T-helper 17 cell (primary cell): ENCODE measurements at places on chromosomes 4 and X.
A peak's percentile ranks its signal among the peaks of the same experiment; 100 is the strongest.

DNA sequence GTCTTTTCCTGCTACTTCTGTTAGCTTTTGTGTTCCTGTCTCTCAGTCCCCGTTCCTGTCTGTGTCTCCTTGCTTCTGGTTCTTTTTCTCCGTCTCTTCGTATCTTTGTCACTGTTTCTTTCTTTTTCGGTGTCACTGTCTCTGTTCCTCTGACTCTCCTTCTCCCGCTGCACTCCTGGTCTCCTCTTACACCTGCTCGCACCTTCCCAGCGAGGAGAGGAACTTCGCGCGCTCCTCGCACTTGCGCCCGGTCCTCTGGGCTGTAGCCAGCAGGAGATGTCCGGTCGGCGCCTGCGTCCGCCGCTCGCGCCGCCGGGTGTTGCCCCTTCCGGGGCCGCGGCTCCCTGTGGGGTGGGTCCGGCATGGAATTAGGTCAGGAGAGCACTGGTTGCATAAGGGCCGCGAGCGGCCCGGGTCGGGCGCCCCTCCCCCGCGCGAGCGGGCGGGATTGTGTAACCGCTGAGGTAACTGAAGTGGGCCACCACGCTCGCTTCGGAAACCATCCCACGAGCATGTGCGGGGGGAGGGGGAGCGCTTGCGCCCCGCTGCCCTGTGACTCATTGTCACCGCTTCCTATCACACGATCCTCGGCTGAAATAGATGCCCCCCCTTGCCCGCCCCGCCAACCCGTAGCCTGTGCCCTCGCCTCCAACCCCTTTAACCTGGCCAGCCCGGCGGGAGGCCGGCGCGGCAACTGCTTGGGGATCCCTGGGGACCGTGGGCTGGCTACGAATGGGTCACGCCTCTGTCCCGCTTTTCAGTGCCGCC is 1.6 kb downstream of the LONRF3 start:
- peak; percentile 39 for DNase-seq

DNA sequence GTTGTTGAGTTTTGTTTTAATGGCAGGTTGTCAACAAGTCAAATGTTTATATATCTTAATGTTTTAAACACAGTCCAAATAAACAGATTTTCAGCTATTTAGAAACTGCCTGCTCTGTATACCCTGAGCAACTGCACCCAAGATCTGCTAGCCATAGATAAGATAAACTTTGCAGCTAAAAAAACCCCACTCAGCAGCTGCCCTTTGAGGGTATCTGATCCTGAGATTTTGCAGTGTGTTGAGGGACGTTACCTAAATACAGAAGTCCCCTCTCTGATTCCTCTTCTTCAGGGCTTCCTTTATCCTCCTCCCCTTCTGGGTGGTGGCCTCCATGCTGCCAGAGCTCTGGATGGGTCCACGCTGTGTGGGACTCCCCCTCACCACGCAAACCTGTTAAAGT is 11.0 kb upstream of the FGG start:
- no peak for DNase-seq

DNA sequence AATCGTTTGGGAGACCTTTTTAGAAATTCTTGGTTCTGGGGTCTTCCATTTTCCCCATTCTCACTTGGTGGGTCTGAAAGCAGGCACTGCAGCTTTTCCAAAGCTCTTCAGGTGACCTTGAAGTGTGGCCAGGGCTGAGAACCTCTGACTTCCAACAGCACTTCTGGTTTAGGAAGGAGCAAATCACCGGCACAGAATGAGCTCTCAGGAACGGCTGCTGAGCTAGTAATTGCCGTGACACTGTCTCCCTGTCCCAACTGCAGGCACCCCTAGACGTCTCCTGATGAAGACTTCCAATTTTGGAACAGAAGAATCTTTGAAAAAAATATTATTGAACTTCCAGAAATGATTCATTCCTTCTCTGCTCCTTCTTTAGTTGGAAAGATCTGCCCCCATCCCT is 31.3 kb downstream of the CD38 start:
- no peak for DNase-seq

DNA sequence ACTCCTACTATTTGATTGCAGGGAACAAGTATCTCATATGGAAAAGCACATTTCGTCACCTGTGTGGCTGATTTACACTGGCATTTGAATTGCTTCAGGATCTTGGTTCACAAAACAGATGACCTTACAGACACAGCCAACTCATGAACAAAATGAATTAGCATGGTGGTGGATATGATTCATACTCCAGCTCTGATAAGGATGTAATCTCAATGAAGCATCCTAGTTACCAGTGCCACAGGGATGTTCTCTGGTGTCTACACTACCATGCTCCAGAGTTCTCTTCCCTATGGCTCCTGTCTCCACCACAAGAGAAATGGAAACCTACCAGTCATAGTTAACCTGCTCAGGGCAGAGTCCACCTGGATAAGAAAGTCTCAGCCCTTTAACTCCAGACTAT is 40.7 kb downstream of the TEC start:
- DNase-seq, result no peak

GRCh38 chrX:9581771-9582385 is 117.0 kb downstream of the TBL1X start:
- no peak for DNase-seq

- no peak for DNase-seq
Measured at GRCh38 chr4:156875704-156876103, 95.9 kb downstream of the PDGFC start.

- DNase-seq, result no peak
Measured at GRCh38 chr4:67549123-67549522, 3.8 kb upstream of the CENPC start.

GRCh38 chr4:27861802-27862201 is 1001.2 kb downstream of the STIM2 start:
- DNase-seq, result no peak

DNA sequence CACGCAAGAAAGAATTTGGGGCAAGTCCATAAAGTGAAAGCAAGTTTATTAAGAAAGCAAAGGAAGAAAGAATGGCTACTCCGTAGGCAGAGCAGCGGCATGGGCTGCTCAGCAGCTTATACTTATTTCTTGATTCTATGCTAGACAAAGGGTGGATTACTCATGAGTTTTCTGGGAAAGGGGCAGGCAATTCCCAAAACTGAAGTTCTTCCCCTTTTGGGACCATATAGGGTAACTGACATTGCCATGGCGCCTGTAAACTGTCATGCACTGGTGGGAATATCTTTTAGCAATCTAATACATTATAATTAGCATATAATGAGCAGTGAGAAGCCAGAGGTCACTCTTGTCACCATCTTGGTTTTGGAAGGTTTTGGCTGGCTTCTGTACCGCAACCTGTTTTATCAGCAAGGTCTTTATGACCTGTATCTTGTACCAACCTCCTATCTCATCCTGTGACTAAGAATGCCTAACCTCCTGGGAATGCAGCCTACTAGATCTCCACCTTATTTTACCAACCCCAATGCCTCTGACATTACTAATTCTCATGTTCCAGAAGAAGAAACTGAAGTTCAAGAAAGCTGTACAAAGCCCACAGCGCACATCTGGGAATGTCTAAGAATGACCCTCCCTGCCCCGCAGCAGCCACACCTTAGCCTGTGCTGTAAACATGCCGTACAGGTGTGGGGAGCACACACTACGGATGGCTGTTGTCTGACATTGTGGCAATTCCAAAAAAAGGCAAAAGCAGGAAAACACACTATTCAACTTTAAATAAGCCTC is 18.6 kb downstream of the RXFP1 start:
- no peak for DNase-seq

- DNase-seq, result peak; percentile 64
Measured at GRCh38 chrX:65667503-65668376, at the start of gene MSN. Gene MSN, plus strand, starts transcription at chrX:65667654. Its CDS starts 188 bp downstream, at chrX:65667842.

- no peak for DNase-seq
Measured at GRCh38 chr4:20305976-20306375, 54.3 kb downstream of the SLIT2 start.

- no peak for DNase-seq
Measured at GRCh38 chr4:149605601-149606378, 209.9 kb downstream of the IQCM start.

GRCh38 chr4:78414116-78414515 is 137.5 kb upstream of the ANXA3 start:
- DNase-seq, result no peak

DNA sequence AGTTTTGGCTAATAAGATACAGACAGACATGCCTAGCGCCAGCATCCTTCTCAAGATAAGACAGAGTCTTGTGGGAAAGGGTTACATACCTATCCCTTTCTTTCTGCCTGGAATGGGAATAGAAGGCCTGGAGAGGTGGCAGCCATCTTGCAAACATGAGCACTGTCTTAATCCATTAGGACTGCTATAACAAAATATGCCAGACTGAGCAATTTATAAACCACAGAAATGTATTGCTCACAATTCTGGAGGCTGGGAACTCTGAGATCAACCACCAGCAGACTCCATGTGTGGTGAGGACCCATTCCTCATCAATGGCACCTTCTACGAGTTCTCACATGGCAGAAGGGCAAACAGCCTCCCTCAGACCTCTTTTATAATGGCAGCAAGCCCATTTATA is 26.5 kb upstream of the NEIL3 start:
- DNase-seq, result no peak

DNA sequence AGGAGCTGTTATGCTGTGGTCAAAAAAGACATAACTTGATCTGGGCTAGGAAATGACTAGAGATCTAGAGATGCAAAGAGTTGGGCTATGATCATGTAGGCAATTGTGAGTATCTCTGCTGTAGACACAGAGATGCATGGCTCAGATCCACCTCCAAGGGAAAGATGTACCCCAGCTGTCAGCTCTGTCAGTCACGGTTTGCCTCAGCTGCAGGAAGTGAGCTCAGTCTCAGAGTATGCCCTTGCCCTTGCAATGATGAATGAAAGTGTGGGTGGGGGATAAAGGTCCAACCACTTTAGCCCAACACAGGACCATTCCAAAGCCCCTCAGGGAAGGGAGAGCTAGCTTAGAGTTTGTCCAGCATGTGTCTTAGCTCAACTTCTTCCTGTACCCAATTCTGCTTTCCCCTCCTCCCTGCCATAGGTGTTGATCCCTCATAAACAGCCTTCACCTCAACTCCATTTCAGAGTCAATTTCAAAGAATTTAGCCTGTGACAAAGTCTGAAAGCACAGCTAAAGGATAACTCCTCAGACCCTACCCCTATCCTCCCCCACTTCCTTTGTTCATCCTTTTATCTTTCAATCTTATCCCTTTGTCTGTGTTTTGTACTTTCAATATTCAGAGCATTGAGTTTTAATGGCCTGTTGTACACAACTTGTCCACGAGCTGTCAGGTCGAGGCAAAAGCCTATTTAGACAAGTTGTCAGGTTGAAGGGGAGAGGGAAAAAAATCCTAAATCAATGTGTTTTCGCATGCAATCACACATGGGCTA is 90.6 kb downstream of the MID1IP1 start:
- DNase-seq, result no peak

- DNase-seq, result no peak
Measured at GRCh38 chr4:98921292-98921691, 7.6 kb downstream of the EIF4E start.

DNA sequence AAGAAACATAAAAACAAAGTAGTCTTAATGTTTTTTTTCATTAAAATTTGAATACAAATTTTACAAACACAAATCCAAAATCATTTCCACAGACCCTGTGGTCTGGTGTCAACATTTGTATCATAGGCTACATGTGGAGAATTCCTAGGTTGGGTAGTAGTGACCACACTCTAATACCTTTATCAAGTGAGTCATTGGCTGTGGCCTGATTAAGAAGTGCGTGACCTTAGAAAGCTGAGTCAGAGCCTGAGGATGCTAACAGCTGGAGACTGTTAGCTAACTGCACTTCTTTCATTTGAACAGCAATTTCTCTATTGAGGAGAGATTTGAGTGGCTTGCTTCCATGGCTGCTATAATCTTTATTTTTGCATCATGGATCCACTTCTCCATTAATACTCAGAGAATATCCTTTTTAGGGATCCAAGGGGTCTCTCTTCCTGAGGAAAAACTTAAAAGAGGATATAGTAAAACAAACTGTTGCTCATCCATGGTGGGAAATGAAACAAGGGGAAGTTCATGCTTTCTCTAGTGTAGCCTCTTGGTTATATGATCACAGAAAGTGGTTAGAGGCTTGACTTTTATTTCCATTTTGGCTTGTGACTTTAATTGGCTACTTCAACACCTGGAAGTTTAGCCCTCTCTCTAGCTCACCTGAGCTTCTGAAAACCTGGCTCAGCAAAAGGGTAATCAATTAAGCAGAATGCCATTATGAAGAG is 335.8 kb downstream of the PABPC4L start:
- no peak for DNase-seq

- no peak for DNase-seq
Measured at GRCh38 chr4:13294961-13295605, 189.1 kb downstream of the RAB28 start.

DNA sequence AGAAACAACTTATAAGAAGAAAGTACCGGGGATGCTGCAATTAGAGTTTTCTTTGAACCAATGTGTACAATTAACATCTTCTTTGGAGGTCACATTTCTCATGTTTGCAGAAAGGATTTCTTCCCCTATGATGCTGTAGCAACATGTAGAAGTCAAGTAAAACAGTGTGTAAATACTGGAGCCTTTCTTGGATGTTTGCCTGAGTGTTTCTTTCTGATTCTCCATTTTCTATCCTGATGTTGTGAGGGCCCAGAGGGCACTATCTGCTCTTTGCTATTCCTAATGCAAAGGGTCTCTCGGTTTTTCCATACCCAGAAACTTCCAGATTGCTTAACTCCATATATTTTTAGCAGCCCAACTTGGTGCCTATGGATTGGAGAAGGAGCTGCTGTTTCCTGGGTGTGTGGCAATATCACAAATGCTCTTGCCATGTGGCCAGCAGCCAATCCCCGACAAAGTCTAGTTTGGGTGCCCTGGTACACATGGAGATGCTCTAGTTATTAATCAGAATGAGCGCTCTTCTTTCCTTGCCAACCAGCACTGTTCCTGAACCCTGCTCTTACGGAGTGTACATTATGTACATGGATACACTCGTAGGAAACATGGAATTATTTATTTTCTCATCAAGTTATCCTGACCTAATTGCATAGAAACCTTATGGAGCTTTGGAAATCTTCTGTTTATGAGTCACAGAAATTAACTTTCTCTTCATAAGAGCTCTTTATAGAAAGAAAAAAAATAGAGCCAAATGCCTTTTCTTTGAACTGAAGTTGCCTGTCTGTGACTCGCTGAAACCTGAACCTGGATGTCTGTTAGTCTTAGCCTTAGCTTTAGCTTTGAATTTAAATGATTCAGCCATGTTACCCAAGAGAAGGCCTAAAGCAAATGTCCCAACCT is 67.0 kb upstream of the GPC4 start:
- DNase-seq, result no peak

GRCh38 chr4:113292371-113293042 is 243.1 kb downstream of the ANK2 start:
- no peak for DNase-seq

DNA sequence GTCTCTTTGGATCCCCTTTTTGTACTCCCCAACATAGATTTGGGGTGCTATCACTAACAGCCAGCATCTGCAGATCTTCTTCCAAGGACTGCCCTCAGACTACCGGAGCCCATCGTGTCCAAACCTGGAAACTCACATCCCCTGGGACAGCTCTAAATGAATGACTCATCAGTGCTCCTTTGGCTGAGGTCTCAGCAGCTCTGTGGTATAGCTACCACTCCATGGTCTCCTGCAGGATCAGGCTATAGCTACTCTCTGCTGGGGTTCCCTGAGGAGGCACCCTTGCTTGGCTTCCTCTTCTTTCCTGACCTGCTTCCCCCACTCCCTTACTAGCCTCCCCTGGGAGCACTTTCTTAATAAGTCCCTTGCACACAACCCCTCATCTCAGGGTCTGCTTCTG is 97.5 kb upstream of the PRPS2 start:
- no peak for DNase-seq

- no peak for DNase-seq
Measured at GRCh38 chrX:110341189-110342035, 17.2 kb upstream of the RTL9 start.
